Psoas muscle (tissue), 8 donors: ENCODE measurements at places on chromosomes 11 and 22. TPM values are rescaled to one million over a fixed set of nuclear protein-coding genes. Genes with fewer than 3 reads are reported as not detected.

GRCh38 chr11:10727146-10727851 lies 23.7 kb upstream of the CTR9 start:
- DNase-seq: no peak

DNA sequence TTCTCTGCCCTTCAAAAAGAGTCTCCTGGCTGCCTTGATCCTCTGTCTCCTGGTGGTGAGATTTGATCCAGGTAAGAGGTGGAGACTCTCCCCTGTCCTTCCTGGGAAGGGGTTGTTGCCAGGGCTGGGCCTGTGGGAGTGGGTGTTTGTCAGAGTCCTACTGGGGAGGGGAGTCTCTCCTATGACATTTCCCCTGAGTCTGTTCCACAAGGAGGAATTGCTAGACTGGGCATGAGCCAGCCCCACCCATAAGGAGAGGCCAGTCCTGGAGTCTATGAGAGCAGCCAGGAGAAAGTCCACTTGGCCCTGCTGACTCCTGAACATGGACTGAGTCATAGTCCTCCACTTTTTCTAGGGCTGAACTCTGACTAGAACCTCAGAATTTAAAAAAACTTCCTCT lies 7.4 kb downstream of the PEX26 start:
- DNase-seq: no peak

The MMP8 gene
- total RNA-seq: not detected

GRCh38 chr11:86219311-86220193 lies 25.0 kb upstream of the EED start:
- DNase-seq: no peak

The MS4A14 gene
- 0.12 TPM for total RNA-seq

- DNase-seq: no peak
These were observed 650.7 kb downstream of the FAM181B start for GRCh38 chr11:82082976-82083375.

- no peak for DNase-seq
These were observed 27.3 kb downstream of the NTM start for GRCh38 chr11:131397675-131398074.

The MACROD1 gene
- total RNA-seq: 180 TPM
